ENCODE measurements at places on chromosomes 7 and 10. TPM values are rescaled to one million over a fixed set of nuclear protein-coding genes. Genes with fewer than 3 reads are reported as not detected.

GRCh38 chr7:15326044-15326644 lies 235.7 kb downstream of the AGMO start:
- H3K27me3 ChIP-seq, result no peaks in the 10 kb centered on the region
- H3K36me3 ChIP-seq, result no peaks in the 10 kb centered on the region
- H3K4me1 ChIP-seq, result no peaks in the 10 kb centered on the region
- no peak for DNase-seq
- no peak overlapping the region for H3K27ac ChIP-seq
- H3K4me3 ChIP-seq, result no peak overlapping the region

- no peaks in the 10 kb centered on the region for H3K27me3 ChIP-seq
- no peaks in the 10 kb centered on the region for H3K36me3 ChIP-seq
- DNase-seq, result no peak
- peaks cover 67% of the 10 kb centered on the region for H3K4me1 ChIP-seq
These were observed 32.1 kb downstream of the MTURN start for GRCh38 chr7:30166841-30167235.

DNA sequence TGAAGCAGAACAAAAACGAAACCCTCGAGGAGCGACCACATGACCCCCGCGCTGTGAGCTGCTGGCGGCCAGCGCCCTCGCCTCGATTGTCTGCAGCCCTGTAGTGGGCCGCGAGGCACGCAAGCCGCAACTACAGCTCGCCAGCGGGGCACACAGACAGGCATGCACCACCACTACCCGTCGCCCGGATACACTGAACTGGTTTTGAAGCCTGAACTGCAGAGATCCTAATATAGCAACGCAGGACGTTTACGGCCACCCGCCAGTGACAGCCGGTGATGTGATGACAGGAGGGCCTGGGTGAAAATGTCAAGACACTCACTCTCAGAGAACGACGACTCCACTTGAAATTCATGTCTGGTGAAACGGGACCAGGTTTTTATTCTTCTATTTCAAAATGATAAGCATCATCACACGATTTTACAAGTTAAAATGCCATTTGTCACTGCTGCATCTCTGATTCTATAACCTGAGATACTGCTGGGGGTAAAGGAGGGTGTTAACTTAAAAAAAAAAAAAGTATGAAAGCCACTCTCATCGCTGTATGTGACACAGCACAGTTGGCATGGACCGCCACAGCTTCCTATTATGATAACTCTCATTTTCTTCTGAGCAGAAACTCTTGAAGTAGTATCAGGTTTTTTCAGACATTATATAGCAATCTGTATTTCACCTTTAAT lies 120.3 kb upstream of the DIP2C start:
- H3K4me1 ChIP-seq, result peaks cover 3% of the 10 kb centered on the region
- H3K27me3 ChIP-seq, result no peaks in the 10 kb centered on the region
- peaks cover 44% of the 10 kb centered on the region for H3K36me3 ChIP-seq
- H3K4me3 ChIP-seq, result no peak overlapping the region
- H3K27ac ChIP-seq, result no peak overlapping the region
- no peak for DNase-seq

Gene CADPS2
- total RNA-seq, result 101 TPM
